Kidney (tissue), 22 donors: ENCODE measurements at places on chromosomes 2 and 18. TPM values are rescaled to one million over a fixed set of nuclear protein-coding genes. Genes with fewer than 3 reads are reported as not detected.

GRCh38 chr2:142872882-142873724 is 4.4 kb upstream of the KYNU start:
- DNase-seq: no peak

The CCNT2 gene
- polyA plus RNA-seq: 7.0 TPM

GRCh38 chr2:197293252-197294007 is 17.1 kb downstream of the ANKRD44 start:
- no peak for DNase-seq

- DNase-seq: no peak
Observed at GRCh38 chr2:176891105-176891504, 321.5 kb upstream of the HNRNPA3 start.

- DNase-seq: no peak
Observed at GRCh38 chr2:226788881-226789490, 10.6 kb downstream of the IRS1 start.

The POMC gene
- 2.1 TPM for polyA plus RNA-seq

DNA sequence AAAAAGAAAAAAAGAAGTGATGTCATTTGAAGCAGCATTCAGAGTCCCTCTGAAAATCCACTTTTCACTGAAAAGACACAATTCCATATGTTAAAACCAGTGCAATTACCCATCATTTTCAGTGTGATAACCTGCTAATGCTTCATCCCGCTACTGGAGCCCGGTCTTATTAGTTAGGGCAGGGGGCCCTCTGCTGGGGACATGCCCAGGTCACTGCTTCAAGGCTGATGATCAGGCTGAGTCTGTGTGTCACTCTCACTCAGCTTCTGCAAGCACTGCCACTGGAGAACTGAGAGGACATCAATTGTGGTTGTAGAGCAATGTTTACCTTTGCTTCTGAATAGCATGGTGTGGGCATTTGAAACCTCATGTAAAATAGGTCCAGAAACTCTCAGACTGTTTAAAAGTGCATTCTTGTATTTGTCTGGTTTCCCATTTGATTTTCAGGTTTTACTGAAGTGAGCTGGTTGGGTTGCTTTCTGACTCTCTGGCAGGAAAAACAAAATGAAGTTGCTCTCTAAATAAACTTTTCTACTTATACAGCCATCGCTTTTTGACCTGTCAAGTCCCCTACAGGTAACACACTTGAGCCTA is 49.2 kb upstream of the NXPH2 start:
- DNase-seq: no peak

- no peak for DNase-seq
Observed at GRCh38 chr2:144507441-144508171, 12.3 kb downstream of the ZEB2 start.

- DNase-seq: no peak
Observed at GRCh38 chr18:29749704-29750103, 1292.8 kb downstream of the DSC3 start.

- DNase-seq: no peak
Observed at GRCh38 chr2:164039270-164039669, 303.5 kb upstream of the FIGN start.

The TMX3 gene
- 14.4 TPM for polyA plus RNA-seq

The REG3A gene
- not detected for polyA plus RNA-seq

- no peak for DNase-seq
Observed at GRCh38 chr2:107006836-107007235, 120.9 kb upstream of the ST6GAL2 start.

The SH2D6 gene
- 3.2 TPM for polyA plus RNA-seq

GRCh38 chr2:207176247-207176646 is 10.5 kb upstream of the KLF7 start:
- DNase-seq: no peak

The SESTD1 gene
- polyA plus RNA-seq: 9.8 TPM

- no peak for DNase-seq
Observed at GRCh38 chr2:70203086-70203485, 12.3 kb upstream of the C2orf42 start.

GRCh38 chr2:104826016-104826415 is 27.9 kb upstream of the POU3F3 start:
- DNase-seq: no peak

The SCYGR4 gene
- polyA plus RNA-seq: not detected

GRCh38 chr2:7852546-7852945 is 829.3 kb upstream of the ID2 start:
- no peak for DNase-seq

- peak; percentile 37 for DNase-seq
Observed at GRCh38 chr18:50820901-50821520, 1.2 kb upstream of the MRO start.

- DNase-seq: peak; percentile 49
Observed at GRCh38 chr18:77108821-77109647, 23.5 kb downstream of the MBP start.

The YES1 gene
- 12.6 TPM for polyA plus RNA-seq

- peak; percentile 72 for DNase-seq
Observed at GRCh38 chr2:128317181-128317898, 1.3 kb downstream of the HS6ST1 start.

GRCh38 chr2:197954328-197954727 is 149.9 kb downstream of the PLCL1 start:
- no peak for DNase-seq

The UNC80 gene
- 0.04 TPM for polyA plus RNA-seq

GRCh38 chr18:51514128-51514527 is 316.6 kb upstream of the MEX3C start:
- no peak for DNase-seq

DNA sequence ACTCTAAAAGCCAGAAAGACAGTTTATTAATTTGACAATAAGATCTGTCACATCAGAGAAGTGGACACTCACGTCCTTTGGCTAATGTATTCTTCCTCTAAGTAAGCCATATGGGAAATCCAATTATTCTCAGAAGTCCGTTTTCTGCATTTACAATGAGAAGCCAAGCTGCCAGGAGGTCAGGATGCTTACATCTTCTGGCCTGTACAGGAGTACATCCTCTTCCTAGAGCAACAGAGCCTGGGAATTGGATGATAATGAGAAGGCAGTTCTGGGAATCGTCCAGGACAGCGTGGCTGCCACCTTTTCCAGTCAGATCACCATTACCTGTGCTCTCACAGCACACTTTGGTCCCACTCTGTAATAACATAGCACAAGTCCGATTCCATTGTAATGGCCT is 5.2 kb downstream of the RAPGEF4 start:
- DNase-seq: no peak

DNA sequence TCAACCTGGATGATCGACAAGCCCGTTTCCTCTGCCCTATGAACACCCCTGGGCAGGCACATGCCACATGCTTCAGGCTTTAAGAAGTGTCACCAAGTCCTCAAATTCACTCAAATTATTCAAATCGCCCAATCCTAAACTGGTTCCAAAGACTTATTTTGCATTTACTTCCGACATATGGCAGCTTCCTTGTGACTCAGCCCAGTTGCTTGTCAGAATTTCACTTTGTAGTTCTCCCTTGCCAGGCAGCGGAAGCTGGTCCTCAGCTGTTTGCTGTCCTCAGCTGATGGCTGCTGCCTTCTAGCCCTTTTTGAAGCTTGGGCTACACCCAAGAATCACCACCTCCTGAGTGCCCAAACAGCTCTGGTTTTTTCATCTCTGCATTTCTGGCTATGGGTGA is 105.4 kb upstream of the LMAN1 start:
- DNase-seq: no peak

GRCh38 chr2:211367293-211367692 is 810.9 kb downstream of the CPS1 start:
- peak; percentile 69 for DNase-seq

The ZNG1B gene
- polyA plus RNA-seq: 32.7 TPM

The RUFY4 gene
- polyA plus RNA-seq: not detected

The OTOS gene
- 1.5 TPM for polyA plus RNA-seq

DNA sequence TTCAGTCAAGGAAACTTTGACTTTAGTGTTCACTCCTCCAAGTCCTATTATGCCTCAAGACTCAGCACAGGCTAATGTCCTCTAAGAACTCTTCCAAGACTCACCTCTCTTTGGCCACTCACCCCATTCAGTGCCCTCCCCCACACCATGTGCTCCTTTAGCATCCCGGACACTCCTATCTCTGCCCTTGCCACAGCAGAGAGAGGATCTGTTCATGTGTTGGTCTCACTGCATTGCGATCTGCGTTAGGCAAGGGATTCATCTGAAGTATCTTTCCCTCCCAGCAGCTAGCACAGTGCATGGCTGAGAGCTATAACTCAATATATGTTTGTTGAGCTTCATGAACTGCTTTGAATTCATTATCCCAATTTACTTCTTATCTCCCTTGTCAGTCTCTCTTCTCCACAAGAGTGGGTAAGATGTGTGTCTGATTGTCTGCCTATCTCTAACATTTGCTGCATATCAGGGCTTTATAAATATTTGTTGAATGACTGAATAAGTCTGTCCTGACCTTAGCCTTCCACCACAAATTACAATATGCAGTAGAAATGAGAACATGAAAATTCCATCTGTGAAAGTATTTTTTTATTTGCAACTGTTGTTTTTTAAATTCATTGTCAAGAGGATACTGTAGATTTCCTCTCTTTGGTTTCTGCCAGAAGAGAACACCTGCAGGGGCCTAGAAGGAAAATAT is 179.9 kb upstream of the NCKAP5 start:
- DNase-seq: no peak

- no peak for DNase-seq
Observed at GRCh38 chr2:122390406-122390805, 635.0 kb downstream of the TSN start.

GRCh38 chr18:32156855-32157254 is 33.0 kb upstream of the MEP1B start:
- no peak for DNase-seq
